NCI-H510A treated with DMSO at 0.1 percent for 48 hours (cell line): ENCODE measurements at places on chromosomes 11 and 22.
A peak's percentile ranks its signal among the peaks of the same experiment; 100 is the strongest.

DNA sequence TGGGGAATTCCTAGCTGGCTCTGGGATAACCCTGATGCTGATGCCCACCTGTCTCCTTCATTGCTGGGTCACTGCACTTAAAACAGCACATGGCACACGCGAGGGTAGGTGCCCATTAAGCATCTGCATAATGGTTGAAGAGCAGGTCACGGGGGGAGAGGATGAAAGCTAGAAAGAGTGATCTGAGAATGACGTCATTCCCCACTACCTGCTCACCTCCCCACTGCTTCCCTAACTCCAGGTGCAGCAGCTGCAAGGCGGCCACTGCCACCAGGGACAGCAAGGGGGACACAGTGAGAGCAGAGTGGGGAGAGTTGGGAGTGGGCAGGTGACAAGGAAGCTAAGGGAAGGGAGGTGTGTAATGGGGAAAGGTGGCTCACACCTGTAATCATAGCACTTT, 27.0 kb downstream of the ADA2 start:
- DNase-seq, result no peak

GRCh38 chr22:38243007-38243765, 29.6 kb downstream of the TMEM184B start:
- DNase-seq, result peak; percentile 80

DNA sequence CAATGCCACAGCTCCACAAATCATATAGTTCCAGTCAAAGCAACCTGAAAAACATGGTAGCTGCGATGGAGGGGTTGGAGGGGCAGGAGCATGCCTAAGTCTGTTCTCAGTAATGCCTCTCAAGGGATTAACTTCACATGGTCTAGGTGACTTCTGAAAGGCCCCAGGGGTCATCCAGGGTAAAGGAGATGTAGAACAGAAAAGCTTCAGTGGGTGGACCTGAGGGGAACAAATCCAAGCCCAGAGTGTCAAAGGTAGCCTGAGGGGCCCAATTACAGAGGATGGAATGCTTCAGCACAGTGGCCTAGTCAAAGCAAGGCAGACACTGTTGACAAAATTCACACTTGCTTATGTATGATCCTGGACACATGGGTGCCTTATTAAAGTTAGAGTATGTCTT, 23.3 kb downstream of the OR4D9 start:
- no peak for DNase-seq

DNA sequence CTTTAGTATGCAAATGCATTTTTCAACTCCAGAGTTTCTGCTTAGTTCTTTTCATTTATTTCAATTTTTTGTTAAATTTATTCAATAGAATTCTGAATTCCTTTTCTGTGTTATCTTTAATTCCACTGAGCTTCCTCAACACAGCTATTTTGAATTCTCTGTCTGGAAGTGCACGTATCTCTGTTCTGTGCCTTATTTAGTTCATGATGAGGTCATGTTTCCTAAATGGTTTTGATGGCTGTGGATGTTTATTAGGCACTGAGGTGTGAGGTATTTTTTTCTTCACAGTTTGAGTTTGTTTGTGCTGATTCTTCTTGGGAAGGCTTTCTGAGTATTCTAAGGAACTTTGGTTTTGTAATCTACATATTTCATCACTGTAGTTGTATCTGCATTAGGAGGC, 2042.8 kb upstream of the RAG2 start:
- DNase-seq, result no peak

- no peak for DNase-seq
These were observed 390.0 kb downstream of the NTM start for GRCh38 chr11:131760091-131761061.

DNA sequence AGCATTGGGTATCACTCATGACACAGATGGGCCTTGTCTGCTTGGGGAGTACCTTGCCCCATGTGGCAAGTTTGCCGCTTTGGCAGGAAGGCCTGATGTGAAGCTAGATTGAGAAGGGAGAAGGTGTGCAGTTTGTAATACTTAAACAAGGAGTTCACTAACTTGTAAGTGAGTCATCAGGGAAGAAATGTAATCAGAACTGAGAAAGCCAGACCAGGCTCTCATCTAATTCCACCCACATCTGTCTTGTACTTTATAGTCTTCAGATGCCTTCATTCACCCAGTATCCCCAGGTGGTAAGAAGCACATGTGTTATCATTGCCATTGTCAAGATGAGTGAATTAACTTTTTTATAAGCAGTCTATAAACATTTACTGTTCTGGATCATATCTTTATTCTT, 116.0 kb upstream of the DDI1 start:
- DNase-seq, result no peak

DNA sequence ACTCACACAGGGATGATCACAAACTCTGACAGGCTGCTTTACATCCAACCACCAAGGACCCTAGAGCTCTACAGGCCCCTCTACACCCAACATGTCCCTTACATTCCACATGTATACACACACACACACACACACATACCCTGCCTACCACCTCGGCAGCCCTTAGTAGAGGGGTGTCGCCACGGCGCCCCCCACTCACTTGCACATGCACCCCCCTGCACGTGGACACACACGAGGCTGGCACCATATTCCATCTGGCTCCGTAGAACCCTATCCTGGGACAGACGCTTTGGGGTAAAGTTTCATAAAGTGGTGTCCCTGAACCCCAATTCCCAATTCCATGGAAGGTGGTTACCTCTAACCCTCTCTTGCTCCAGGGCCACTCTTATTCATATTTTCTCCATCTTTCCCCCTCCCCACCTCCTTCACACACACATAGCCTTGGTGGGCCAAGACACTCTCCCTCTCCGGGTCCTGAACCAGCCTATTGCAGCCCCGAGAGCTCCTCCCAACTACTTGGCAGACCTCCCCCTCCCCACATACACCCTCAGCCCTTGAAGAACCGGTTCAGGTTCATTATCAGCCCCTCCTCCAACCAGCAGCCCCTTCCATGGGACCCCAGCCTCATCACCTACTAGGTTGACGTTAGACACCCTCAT, 809 bp downstream of the PDE2A start:
- DNase-seq, result no peak

GRCh38 chr11:65565624-65566453, 4.4 kb upstream of the ZNRD2 start:
- no peak for DNase-seq

- DNase-seq, result no peak
These were observed 516 bp downstream of the NEU3 start for GRCh38 chr11:74989260-74989638.

GRCh38 chr11:64485074-64485473, 105.9 kb upstream of the SLC22A12 start:
- no peak for DNase-seq

- no peak for DNase-seq
These were observed 34.7 kb upstream of the PRR5 start for GRCh38 chr22:44667276-44667675.

GRCh38 chr11:38156495-38157146, 1558.6 kb upstream of the RAG2 start:
- no peak for DNase-seq

GRCh38 chr22:46710806-46711205, 27.2 kb downstream of the CERK start:
- DNase-seq, result no peak

GRCh38 chr11:61873588-61874376, 17.6 kb downstream of the FADS3 start:
- DNase-seq, result no peak

DNA sequence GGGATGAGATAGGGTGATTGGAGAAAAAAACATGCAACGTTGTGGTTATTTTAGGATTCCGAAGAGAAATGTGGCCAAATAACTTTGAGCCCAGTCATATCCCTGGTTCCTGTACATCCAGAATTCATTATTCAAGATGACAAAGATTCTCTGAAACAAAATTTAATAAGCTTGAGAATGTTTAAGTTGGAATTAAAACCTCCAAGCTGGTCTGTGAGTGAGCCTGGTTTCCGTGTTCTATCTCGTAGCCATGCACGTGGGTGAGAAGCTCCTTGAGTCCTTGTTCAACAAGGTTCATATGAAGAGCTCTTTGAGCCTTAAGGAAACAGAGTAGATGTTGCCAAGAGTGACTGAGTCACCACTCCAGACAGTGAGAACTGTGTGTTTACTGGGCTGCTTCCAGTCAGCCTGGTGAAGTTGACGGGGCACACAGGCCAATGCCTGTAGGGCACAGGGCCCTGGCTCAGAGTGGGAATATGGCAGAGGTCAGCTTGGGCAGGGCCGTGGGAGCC, 206.5 kb downstream of the NAV2 start:
- no peak for DNase-seq

DNA sequence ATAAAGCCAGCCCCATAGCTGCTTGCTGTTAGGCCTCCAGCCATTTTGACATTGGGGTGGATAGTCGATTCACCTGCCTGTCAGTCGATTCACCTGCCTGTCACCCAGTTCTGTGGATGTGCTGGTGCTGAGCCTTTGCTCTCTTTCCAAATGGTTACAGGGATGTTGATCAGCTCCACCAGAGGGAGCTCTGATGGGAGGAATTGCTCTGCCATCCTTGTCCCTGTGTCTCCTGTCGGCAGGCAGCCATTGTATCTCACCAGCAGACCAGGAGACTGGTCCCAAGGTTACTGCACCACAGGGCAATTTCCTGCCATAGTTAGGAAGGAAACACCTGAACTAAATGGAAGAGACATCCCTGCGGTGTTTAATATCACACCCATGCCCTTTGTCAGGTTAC, 6.1 kb downstream of the MPEG1 start:
- peak; percentile 0 for DNase-seq

- no peak for DNase-seq
These were observed 3.7 kb downstream of the SMIM35 start for GRCh38 chr11:118082880-118083552.

DNA sequence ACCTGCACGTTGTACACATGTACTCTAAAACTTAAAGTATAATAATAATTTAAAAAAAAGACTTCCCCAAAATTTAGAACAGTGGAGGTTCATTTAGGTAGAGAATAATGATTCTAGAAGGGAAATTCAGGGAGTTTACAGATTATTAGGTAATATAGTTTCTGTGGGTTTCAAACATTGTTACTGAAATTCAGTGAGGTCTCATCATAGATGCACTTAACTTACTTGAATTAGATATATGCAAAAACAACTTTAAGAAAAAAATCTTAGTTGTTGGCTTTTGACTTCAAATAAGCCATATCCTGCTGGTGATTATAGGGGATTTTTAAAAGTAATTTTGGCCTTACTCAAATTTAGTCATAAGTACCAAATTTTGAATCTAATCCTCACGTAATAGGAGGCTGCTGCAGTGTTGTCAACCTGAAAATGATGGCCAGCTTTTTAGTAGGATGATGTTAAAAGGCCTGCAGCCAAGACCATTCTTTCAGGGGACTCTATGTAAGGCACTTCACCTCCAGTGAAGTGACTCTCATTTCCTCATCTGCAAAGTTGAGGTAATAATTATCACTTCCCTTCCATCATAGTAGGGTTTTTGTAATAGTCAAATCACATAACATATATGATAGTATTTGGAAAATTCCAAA, 42.5 kb upstream of the KCNA4 start:
- DNase-seq, result no peak

GRCh38 chr22:31578171-31578570, 81.8 kb downstream of the SFI1 start:
- DNase-seq, result no peak

DNA sequence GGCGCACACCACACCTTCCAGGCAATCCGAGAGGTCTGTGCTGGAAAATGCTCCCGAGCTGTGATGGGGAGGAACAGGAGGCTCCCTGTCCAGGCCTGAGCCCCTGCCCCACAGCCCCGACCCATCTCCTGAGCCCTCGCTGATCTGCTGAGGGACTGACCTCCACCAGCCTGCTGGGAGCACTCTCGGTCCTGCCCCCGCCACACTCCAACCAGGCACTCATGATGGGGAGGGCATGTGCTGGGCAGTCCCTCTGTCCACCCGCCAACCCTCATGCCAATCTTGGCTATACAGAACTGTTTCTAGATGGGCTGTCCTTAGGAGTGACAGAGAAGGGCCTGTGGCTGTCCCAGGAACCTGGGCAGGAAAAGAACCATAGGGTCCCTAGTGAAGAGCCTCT, 70.8 kb downstream of the TRMU start:
- DNase-seq, result no peak

DNA sequence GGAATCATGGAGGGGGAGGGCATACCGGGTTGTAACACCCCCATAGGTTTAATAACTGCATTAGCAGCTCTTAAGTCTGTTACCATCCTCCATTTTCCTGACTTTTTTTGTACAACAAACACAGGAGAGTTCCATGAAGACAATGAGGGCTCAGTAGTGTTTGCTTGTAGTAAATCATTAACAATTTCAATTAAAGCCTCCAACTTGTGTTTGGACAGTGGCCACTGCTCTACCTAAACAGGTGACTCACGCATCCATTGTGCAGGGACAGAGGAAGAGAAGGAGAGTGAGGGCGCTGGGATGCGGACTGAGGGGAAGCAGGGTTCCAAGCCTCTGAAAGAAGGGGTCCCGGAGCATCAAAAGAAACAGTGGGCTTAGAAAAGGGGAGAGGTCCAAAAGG, 21.3 kb upstream of the MTNR1B start:
- no peak for DNase-seq

GRCh38 chr11:119843877-119844276, 114.9 kb upstream of the NECTIN1 start:
- DNase-seq, result no peak

DNA sequence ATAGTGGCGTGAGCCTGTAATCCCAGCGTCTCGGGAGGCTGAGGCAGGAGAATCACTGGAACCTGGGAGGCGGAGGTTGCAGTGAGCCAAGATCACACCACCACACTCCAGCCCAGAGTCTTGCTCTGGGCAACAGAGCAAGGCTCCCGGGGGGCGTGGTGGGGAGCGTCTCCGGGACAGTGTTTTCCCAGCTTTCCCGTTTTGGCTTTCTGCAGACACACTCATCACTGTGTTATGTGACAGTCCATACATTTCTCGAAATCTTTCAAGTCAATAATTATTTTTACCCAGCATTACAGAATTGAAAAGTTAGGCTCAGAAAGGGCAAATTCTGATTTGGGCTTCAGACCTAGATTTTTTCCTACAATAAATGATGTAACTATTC, 31.7 kb downstream of the NEAT1 start:
- DNase-seq, result no peak

DNA sequence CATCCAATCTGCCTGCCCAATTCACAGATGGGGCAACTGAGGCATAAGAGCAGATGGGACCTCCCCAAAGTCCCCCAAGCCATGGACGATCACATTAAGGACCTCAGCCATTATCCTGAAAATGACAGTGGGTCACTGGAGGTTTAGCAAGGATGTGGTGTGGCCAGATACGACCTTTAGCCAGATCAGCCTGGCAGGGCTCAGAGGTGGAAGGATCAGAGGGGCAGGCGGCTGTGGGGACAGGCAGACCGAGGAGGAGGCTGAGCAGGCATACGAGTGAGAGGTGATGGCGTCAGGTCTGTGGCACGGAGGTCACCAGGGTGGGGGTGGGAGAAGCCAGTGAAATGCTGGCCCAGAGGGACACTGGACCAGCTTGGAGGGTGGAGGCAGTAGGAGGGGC, 14.1 kb upstream of the TMPRSS6 start:
- no peak for DNase-seq

DNA sequence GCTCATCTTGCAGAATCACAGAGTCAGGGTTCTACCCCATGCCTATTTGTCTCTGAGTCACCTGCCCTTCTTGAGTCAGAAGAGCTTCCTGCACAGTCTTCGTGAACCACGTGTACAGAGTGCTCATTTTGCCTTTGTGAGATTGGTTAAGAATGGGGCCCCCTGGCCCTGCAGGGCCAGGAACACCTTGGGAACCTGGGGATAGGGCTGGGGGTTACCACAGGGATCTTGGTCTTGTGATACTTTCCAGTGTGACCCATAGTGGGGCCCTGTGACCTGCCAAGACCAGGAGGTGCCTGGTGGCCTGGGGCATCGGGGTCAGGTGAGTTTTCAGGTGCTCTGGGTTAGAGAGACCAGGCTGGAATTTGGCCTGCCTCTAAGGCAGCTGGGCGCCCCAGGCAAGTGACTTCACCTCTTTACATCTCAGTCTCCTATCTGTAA, 9.4 kb downstream of the TMPRSS13 start:
- no peak for DNase-seq

- DNase-seq, result peak; percentile 86
These were observed 1.3 kb downstream of the LRRC51 start for GRCh38 chr11:72081821-72082453.
